ENCODE measurements at places on chromosomes 3 and 15. TPM values are rescaled to one million over a fixed set of nuclear protein-coding genes. Genes with fewer than 3 reads are reported as not detected.

Gene TBC1D2B
- 5.1 TPM for polyA plus RNA-seq

- DNase-seq, result no peak
Observed at GRCh38 chr3:37542772-37543449, 318.8 kb upstream of the CTDSPL start.

Gene DLEC1
- 0.06 TPM for polyA plus RNA-seq

- DNase-seq, result no peak
Observed at GRCh38 chr3:12155264-12155663, 3.4 kb downstream of the TIMP4 start.

- DNase-seq, result no peak
Observed at GRCh38 chr3:65406470-65406869, 632.2 kb downstream of the MAGI1 start.

All from heart left ventricle (tissue), 16 donors.